ENCODE measurements at places on chromosomes 6 and 20.

DNA sequence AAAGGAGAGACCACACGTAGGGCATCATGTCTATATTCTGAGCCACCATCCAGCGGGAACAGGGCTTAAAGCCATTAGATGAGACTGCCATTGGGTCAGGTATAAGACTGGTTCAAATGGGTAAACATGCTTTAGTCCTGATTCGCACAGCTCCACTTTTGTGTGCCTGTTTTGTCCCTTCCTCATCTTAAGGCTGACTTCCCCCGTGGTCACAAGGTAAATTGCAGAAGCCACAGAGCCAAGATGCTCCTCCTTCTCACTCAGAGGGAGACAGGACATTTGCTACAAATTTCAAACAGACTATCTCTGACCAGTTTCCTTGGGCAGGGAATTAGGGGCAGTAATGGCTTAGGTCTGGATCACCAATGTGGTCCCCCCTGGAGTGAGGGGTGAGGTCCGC, 11.4 kb upstream of the IFNGR1 start:
- no peak for DNase-seq

GRCh38 chr6:71908162-71908765, 21.9 kb downstream of the RIMS1 start:
- DNase-seq, result no peak

- no peak for DNase-seq
These were observed 456.2 kb downstream of the CD109 start for GRCh38 chr6:74152096-74152675.

DNA sequence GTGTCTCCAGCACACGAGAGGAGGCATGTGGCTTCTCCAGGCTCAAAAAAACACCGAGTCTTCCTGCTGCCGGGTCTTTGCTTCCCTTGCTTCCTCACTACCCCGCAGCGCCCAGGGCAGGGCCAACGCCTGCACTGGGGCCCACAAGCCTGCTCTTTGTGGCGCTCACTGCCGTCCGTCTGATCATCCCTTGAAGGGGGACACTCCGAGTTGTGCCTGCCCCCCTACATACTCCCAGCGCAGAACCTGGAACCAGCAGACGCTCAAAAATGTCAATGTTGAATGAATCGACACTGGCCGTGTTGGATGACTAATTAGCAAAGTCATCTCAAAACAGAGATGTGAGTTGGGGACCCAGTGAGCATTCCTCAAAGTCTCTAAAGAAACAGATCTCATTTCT, 8.1 kb upstream of the ARFGAP1 start:
- DNase-seq, result no peak

DNA sequence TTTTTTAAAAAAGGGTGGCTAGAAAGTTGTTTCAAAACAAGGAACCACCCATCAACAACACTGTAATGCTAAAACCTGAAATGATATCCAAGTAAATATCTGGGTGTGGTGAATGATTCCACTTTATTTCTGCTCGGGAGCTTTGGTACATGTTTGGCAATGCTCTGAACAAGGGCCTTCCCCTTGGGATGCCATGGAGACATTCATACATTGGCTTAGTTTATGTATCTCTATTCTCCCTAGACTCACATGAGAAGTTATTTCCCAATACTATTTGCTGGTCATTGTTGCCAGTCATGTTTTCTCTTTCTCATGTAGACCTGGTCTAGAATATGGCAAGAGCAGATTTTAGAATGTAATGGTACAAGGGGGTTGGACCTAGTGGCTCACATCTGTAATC, 22.9 kb downstream of the ADTRP start:
- no peak for DNase-seq

DNA sequence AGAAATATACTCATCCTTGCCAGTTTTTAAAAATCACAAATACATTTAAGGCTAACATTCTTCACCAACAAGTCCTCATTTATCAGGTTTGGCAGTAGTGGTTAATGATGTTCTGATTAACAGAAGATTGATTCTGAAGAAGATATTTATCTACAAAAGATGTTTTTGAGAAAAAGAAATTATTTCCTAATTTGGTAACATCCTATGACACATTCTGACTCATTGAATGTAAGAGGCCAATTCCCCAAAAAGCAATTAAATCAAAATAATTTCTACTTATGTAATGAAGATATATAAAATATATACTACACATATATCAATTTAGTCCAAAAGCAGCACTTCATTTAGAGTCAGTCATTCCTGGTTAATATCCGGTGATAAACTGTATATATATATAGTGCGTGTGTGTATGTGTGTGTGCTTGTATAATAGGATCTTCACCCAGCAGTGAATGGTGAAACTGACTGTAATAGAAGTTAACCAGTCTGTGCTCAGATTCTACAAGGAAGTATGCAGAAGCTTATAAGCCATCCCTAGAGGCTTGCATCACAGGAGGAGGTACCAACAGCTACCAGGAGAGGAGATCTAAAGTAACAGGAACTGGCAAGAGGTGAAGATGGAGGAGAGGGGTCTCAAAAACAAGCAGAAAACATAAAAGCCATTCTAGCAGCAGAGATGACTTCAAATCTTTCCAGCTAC, 82.9 kb upstream of the MARCKS start:
- DNase-seq, result no peak
